Ovary (tissue), 10 donors: ENCODE measurements at places on chromosomes 7 and 10.

DNA sequence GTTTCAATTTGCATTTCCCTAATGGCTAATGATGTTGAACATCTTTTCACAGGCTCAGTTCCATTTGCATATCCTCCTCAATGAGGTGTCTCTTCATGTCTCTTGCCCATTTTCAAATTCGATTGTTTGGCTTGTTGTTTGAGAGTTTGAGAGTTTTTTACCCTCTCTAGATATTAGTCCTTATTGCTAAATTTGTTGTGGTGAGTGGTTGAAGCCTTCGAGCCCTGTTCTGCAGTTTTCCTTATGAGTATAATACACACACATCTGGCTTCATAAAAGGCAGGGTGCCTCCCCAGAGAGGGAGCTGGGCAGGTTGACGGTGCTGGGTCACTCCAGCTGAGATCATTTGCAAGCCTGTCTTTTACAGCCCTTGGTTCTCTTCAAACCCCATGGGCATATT, 65.1 kb downstream of the RGS10 start:
- no peaks in the 10 kb centered on the region for H3K27me3 ChIP-seq
- no peak overlapping the region for H3K4me3 ChIP-seq
- H3K4me1 ChIP-seq: no peaks in the 10 kb centered on the region
- no peak overlapping the region for H3K27ac ChIP-seq
- no peak for DNase-seq
- H3K36me3 ChIP-seq: no peaks in the 10 kb centered on the region

DNA sequence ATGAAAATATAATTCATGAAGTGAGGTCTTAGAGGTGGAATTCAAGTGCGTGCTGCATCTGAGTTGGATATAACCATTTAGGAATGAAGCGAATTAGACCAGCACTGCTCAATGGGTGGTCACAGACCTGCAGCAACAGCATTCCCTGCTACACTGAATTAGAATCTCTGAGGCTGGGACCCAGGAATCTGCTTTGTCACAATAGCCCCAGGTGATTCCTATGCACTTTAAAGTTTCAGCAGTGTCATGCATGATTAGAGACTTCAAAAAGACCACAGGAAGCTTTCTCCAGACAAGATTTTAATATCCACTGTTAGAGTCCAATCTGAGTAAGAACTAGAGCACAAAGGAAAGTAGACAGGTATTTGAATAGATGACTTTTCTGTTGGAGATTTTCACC, 352.8 kb upstream of the VSTM2A start:
- no peak for DNase-seq
- no peak overlapping the region for H3K27ac ChIP-seq
- H3K36me3 ChIP-seq: no peaks in the 10 kb centered on the region
- H3K4me3 ChIP-seq: no peak overlapping the region

DNA sequence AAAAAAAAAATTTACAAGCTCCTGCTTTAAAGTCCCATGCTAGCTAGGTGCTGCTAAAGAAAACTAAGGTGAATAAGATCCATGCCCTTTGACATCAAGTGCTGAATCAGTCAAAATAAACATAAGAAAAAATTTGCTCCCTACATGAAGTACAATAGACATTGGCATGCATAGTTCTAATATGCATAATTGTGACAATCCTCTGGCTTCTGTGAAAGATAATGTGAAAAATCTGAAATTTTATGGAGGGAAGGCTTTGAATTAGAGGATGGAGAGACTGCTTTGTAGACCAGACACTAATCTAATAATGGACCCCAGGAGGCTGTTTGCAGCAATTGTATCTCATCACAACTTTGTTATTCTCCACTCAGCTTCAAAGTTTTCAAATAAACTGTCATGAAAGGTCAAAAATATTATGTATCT, 127.9 kb upstream of the CDK1 start:
- no peak overlapping the region for H3K27ac ChIP-seq
- peaks cover 1% of the 10 kb centered on the region for H3K4me1 ChIP-seq
- no peaks in the 10 kb centered on the region for H3K27me3 ChIP-seq
- H3K4me3 ChIP-seq: no peak overlapping the region
- H3K36me3 ChIP-seq: no peaks in the 10 kb centered on the region

- H3K27ac ChIP-seq: no peak overlapping the region
- H3K36me3 ChIP-seq: no peaks in the 10 kb centered on the region
- H3K27me3 ChIP-seq: no peaks in the 10 kb centered on the region
- H3K4me3 ChIP-seq: no peak overlapping the region
- DNase-seq: no peak
These were observed 31.9 kb downstream of the DLD start for GRCh38 chr7:107922886-107923285.

DNA sequence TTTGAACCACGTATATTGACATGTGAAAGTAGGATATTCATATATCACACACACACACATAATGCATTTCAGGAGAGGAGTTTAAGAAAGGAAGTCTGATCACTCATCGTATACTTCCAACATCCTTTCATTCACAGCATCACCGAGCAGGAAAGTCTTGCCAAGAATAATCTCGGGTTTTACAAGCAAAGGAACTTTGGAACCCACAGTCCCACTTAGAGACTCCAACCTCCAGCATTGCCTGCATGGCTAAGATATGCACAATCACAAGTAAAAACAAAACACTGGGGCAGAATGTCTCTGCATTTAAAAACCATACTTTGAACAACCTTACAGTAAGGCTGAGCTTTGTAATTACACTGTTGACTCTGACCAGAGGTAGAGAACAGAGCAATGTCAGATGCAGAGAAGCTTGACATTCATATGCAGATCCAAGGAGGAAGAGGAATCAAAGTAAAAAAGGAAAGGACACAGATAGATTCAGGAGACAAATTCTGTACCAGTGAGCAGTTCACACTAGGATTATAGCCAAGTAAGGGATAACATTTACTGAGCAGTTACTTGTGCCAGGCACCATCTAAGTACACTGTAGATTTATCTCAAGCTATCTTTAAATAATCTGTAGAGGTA, 14.8 kb downstream of the THSD7A start:
- H3K27me3 ChIP-seq: no peaks in the 10 kb centered on the region
- no peak overlapping the region for H3K4me3 ChIP-seq
- H3K4me1 ChIP-seq: no peaks in the 10 kb centered on the region
- H3K36me3 ChIP-seq: no peaks in the 10 kb centered on the region

DNA sequence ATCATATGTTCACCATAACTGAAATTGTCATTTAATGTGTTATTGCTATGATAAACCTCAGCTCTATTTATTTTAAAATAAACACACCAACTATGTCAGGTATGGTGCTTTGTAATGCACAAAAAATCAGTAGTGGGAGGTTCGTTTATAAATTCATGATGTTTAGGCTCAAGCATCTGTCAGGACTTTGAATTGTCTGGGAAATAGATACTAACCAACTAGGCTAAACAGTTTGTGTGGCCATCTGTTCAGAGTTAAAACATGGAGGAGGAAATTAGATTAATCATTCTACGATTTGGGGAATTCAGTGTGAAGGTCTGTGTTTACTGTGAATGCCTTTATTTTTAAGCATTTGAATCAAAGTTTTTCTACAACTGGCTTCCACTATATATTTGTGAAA, 212.6 kb upstream of the FZD8 start:
- H3K36me3 ChIP-seq: no peaks in the 10 kb centered on the region
- no peaks in the 10 kb centered on the region for H3K27me3 ChIP-seq
- no peak overlapping the region for H3K4me3 ChIP-seq
- H3K4me1 ChIP-seq: no peaks in the 10 kb centered on the region

GRCh38 chr10:109202111-109202510, 721.2 kb downstream of the XPNPEP1 start:
- H3K4me1 ChIP-seq: no peaks in the 10 kb centered on the region
- H3K4me3 ChIP-seq: no peak overlapping the region
- H3K27ac ChIP-seq: no peak overlapping the region
- no peak for DNase-seq
- H3K27me3 ChIP-seq: no peaks in the 10 kb centered on the region
